ENCODE measurements at places on chromosomes 5 and 9.

GRCh38 chr9:95788021-95788420 lies 87.5 kb upstream of the ERCC6L2 start:
- no peak for DNase-seq

GRCh38 chr5:54873691-54874090 lies 111.7 kb downstream of the ESM1 start:
- DNase-seq, result no peak

GRCh38 chr5:175652741-175653663 lies 4.9 kb upstream of the HRH2 start:
- DNase-seq, result no peak

DNA sequence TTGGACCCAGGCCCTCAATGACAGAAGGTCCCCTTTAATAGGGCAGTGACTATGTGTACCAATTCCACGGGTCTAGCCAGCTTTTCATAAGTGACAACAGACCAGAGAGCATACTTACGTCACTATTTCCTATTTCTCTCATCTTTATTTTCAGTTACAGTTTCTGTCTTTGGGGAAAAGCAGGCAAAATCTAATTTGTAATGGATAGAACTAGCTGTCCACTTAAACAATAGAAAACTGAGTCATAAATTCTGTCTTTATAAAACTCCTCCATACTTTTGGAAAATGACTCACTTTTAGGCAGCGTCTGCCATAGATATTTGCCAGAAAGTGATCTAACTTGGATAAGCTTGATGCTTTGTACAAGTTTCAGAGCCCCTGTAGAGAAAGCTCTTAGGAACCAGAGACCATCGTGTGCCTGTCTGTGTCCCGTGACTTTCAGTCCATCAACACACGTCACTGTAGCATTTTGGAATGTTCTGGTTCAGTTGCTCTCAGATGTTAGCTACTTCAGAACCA lies 101.9 kb downstream of the F2RL2 start:
- DNase-seq, result no peak

DNA sequence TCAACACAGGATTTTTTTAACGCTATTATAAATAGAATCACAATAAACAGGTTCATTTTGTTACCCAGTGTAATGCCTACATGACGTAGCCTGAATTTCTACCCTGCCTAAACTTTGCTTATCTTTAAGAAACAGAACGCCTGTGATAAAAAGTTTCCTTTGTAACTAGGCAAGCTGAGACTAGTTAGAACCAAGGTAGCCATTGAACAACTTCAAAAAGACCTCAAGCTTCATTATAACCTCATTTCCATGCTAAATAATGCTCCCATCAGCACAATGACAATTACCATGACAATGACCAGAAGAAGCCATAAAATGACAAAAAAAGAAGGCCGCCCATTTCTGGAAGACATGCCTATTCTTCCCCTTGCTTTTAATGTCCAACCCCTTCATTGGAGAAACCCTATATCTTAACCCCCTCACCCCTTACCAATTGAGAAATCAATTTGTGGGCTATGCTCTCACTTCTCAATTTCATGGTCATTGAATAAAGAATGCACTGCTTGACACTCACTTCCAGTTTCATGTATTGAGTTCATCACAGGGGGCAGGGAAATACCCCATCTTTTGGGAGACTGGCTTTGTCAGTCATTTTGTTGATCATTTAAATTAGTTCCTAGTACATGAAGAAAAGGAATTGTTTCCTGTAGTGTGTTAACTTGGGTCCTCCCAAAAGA lies 276.8 kb downstream of the MCTP1 start:
- DNase-seq, result no peak
